ENCODE measurements at places on chromosomes 2 and 18. TPM values are rescaled to one million over a fixed set of nuclear protein-coding genes. Genes with fewer than 3 reads are reported as not detected.

GRCh38 chr2:39981883-39982311 lies 202.8 kb upstream of the THUMPD2 start:
- DNase-seq: no peak

DNA sequence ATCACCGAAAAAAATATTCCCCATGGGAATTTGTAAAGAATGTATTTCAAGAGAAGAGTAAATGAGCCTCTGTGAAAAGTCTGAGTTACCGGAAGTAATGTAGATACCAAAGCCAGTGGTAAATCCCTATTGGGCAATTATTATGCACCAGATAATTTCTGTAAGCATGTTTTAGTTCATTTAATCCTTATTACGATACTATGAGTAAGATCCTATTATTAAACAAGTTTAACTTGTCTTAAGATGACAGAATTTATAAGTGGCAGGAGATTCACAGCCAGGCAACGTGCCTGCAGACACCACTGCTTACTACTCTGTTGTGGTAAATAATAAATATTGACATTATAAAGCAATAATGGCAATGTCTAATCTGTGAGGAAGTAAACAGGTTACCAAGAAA lies 280.8 kb upstream of the RGPD4 start:
- DNase-seq: no peak

- DNase-seq: no peak
These were observed 17.7 kb upstream of the CHRNA1 start for GRCh38 chr2:174781996-174782395.

GRCh38 chr2:208254871-208255556 lies at the start of gene IDH1:
TSS of gene IDH1 (minus strand) at chr2:208255071. CDS start at chr2:208251551, 3,520 bp downstream.
- DNase-seq: peak; percentile 82

- no peak for DNase-seq
These were observed 169.5 kb downstream of the CAMKMT start for GRCh38 chr2:44531289-44531688.

Gene TMEM17
- 1.1 TPM for total RNA-seq

Gene CCDC141
- not detected for total RNA-seq

Gene STAT4
- total RNA-seq: 12.3 TPM

Gene GPC1
- 103 TPM for total RNA-seq
